Daoy (cell line): ENCODE measurements at places on chromosomes 3 and 15.

DNA sequence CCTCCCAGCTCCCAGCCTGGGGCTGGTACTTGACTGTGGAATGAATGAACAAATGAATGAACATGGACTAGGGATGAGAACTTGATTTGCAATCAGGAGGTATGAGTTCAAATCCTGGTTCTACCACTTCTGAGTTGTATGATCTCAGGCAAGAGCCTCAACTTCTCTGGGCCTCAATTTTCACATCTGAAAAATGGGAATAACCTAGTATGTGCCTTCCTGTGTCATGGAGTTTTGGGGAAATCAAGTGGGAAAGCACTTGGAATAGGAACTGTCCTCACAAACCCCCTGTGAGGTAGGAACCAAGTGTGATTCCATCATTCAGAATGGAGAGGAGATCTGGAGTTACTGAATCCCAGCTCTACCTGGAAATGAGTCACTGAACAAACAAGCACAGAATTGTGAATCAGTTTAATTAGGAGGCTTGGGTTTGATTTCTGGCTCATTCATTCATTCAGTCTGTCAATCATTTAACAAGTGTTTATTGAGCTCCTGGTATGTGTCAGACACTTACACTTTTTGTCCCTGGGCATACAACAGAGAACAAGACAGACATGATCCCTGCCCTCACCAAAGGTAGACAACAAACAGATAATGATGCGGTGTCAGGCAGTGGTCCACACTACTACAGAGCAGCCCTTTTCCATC is 29.7 kb downstream of the DNASE1L3 start:
- DNase-seq: no peak

DNA sequence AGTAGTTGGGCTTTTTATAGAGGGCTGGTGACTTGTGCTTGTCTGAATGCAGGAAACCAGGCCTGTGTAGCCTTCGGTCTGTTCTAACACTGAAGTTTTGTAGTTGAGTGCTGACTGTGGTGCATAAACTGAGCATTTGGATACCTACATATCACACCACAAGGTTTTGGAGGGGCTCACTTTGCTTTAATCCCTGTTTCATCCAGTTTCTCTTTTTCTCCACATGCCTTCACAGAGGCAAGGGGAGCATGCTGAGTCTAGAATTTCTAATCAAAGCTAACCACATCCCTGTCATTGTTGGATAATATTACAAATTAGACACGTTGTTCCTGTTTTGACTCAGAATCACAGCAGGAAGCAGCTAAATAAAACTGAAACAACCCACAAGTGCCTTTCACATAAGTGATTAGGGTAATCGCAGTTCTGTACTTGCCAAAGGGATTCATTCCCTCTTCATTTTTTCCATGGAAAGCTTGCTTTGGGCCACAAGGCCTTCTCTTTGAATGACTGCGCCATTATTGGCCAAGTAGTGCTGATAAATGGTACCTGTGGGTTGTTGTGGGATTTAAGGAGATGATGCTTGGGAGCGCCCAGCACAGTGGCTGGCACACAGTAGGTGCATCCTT is 48.9 kb downstream of the TGFBR2 start:
- peak; percentile 72 for DNase-seq

DNA sequence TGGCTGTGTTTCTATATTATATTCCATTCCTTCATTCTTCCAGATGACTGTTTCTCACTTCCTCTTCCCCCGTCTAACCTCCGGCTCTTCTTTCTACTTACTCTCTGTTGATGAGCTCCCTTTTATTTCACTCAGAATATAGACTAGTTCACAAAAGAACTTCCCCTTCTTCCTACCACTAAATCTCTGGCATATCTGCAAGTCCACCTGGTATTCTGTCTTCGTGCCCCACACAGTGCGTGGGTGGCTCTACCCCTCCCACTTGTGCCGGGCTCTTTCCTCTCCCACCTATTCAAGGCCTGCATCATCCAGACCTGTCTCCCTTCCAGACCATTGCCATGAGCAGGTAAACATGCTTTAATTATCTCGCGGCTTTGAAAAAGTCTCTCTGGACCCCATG is 73.0 kb downstream of the SCN10A start:
- DNase-seq: no peak

- DNase-seq: peak; percentile 56
Observed at GRCh38 chr15:63599401-63600000, 2.3 kb downstream of the FBXL22 start.

GRCh38 chr3:51371943-51372557 is 13.0 kb upstream of the MANF start:
- DNase-seq: peak; percentile 48

GRCh38 chr3:11582191-11582968 is 61.3 kb downstream of the VGLL4 start:
- peak; percentile 75 for DNase-seq

GRCh38 chr3:5195605-5196004 is 8.1 kb downstream of the EDEM1 start:
- DNase-seq: peak; percentile 42

DNA sequence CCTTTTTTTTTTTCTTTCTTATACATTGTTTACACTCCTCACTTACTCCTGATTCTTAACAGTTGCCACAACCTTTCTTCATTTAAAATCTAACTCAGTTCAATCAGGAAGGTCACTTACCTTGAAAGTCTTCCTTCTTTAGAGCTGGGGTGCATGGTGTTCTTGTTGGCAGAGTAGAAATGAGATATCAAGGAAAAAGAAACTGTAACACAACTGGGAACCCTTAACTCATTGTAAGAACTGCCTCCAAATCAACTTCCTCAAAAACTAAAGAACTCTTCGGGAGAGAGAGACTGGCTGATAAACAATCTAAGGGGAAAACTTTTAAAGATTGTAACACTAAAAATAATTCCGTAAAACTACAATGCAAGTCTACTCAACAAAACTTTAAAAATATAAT is 1.4 kb upstream of the APPL1 start:
- DNase-seq: no peak

GRCh38 chr3:40642812-40643211 is 118.1 kb downstream of the ZNF621 start:
- DNase-seq: no peak

GRCh38 chr15:79283252-79284048 is 928 bp downstream of the ANKRD34C start:
- DNase-seq: peak; percentile 23

DNA sequence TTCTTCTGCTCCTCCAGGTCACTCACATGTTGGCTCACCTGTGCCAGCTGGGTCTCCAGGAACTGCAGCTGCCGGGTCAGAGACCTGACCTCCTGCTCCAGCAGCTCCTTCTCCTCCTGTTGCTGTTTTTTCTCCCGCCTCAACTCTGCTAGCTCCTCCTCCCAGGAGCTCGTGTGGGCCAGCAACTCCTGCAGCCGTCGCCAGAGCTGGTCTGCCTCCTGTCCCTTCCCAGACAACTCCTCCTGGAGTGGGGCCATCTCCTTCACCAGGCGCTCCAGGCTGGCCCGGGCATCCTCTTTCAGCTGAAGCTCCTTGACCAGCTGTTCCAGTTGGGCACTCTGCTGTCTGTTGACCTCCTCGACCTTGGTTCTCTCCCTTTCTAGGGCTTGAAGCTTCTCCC is 24.5 kb downstream of the CXCR6 start:
- no peak for DNase-seq

DNA sequence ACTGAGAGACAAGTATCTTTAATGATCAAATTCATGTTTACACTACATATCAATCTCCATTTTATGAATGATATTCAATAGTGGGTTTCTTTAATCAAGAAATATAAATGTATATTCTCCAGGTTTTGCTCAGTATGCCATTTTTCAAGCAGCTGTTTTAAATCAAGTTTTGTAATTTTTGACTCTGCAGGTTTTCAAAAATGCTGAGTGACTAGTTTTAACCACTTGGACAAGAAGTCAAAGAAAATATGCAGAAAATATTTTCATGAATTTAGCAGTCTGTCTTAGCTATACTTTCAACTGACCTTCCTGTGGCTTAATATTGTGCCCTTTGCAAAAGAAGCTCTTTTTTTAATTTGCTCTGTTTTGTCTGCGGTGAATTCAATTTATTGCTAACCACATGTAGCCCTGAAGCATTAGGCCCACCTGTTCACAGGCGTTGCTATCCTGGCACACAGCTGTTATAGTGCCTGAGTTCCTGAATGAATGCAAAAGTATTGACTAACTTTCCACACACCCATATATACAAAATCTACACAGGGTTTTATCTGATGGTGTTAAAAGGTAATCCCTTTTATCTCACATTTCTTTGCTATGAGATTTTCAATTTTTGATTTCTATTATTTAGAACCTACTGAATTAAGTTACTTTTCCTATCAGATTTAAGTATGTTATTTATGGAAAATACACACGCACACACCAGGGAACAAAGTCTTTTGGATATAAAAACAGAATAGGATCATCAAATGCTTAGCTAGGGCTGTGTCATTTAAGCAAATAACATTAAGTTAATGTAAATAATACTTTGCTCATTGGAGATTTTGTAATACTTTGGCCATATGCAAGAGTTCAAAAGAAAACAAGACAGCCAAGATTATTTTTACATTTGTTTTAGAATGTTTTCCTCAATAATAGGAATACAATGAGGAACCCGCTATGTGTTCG is 1166.1 kb upstream of the GBE1 start:
- no peak for DNase-seq

GRCh38 chr15:60162251-60162967 is 158.3 kb downstream of the FOXB1 start:
- DNase-seq: no peak

DNA sequence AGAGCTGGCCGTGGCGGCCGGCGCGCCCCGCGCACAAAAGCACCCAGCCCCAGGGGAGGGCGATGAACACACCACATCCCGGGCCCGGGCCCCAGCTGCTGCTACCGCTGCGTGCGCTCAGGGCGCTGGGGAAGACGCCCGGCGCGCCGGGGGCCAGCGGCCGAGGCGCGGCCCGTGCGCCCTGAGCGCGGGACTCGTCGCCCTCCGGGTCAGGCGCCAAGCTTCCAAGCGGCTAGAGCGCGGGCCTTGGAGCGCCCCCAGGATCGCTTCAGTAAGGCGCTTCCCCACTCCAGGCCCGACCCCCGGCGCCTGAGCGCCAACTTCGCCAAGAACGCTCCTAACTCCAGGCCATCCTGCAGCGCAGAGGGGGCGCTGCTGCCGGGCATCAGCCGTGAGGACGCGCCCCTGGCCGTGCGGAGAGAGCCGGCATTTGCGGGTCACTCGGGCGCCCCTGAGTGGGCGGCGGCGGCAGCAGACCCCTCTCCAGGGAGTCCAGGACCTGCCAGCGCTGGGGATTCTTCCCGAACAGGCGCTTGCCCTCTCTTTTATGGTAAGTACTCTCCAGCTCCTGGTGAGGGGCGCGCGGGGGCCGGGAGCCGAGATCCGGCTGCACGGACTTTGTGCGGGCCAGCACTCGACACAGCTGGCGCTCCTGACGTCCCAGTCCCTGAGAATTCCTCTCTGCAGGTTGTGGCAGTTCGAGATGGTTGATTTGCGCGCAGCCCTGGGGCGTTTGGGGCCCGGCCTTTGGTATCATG is 475 bp downstream of the SPSB4 start:
- peak; percentile 49 for DNase-seq

GRCh38 chr3:187021748-187022402 is 91.5 kb downstream of the ST6GAL1 start:
- no peak for DNase-seq

DNA sequence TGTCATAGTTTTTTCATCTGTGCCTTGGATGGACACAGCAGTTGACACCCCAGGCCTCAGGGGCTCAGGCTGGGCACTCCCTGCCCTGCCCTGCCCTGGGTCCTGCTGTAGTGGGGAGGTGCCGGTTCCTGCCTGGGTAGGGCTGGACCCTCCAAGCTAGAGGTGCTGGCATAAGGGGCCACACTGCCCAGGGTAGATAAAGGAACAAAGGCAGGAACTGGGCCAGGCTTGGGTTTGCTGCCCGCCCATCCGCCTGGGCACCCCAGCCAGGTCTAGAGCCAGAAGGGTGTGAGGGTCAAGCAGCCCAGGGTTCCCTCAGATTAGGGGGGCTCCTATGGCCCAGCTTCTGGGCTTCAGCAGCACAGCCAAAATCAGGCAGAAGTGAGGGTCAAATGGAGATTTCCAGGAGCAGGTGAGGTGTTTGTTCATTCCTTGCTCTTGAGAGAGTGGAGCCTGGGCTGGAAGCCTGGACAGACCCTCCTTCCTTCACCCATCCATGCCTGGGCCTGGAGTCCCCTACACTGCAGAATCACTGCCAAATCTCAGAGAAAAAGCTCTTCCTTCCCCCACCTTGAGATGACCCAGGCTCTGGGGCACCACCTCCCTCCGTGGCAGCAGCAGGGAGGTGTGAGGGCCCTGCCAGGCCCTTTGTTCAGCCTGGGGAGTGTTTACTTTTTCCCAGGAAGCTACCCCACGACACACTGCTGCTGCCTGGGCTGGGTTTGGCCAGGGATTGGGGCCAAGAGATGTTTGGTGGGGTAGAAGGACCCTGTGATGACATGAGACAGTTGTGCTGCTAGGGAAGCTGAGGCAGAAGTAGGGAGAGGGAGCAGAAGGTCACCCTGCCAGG is 7.1 kb downstream of the SEMA3F start:
- no peak for DNase-seq

- no peak for DNase-seq
Observed at GRCh38 chr3:3316521-3316920, 137.0 kb upstream of the CRBN start.

DNA sequence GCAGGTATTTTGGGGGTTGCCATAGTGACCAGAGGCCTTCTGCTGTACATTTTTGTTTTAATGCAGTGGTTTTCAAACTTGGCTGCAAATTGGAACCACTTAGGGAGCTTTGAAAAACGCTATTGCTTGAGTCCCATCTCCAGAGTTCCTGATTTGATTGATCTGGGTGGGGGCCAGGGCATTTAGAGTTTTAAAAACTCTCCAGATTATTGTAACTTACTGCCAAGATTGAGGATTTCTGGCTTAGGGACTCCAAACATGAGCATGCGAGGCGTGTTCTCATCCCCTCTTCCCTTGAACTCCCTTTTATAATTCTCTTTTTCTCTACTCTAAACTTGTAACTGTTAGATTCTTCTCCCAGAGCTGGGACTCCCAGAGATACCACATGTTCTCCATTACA is 340.8 kb upstream of the SUCLG2 start:
- no peak for DNase-seq

GRCh38 chr3:152517502-152517901 is 248.8 kb downstream of the MBNL1 start:
- no peak for DNase-seq

DNA sequence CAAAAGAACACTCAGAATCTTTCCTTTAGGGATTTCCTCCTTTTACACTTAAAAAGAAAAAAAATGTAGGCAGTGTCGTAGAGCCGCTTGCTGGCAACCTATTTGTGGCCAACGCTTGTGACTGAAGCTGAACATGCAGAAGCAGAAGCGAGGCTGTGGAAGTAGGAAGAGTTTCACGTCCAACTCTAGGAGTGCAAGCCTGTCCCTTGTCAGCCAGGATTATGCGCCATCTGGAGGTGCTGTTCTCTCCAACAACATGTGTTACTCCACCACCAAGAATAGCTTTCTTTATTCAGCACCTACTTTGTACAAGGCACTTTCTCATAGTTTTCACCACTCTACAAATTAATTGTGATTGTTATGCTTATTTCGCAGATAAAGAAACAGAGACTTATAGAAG is 223.2 kb upstream of the LMCD1 start:
- DNase-seq: no peak

DNA sequence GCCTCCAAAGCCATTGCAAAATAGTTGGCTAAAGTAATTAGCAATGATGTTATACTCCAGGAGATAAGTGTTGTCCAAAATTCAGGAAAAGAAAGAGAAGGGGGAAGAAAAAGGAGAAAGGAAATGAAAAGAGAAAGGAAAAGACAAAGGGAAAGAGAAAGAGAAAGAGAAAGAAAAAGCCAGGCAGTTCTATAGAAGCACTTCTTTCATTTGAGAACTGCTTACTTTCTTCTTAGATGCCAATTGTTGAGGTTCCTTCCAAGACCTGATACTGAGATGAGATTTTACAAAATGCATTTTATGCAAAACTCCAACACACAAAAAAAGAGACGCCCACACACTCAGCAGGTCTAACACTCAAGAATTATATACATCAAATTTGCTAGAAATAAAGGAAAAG is 298.4 kb downstream of the KCNH8 start:
- DNase-seq: no peak
